CD4-positive, alpha-beta T cell (primary cell): ENCODE measurements at places on chromosomes 3 and 15.

GRCh38 chr3:8993331-8993730 lies 30.1 kb upstream of the RAD18 start:
- no peak for DNase-seq

- no peak for DNase-seq
These were observed 195.9 kb downstream of the SLCO3A1 start for GRCh38 chr15:92049290-92049989.

DNA sequence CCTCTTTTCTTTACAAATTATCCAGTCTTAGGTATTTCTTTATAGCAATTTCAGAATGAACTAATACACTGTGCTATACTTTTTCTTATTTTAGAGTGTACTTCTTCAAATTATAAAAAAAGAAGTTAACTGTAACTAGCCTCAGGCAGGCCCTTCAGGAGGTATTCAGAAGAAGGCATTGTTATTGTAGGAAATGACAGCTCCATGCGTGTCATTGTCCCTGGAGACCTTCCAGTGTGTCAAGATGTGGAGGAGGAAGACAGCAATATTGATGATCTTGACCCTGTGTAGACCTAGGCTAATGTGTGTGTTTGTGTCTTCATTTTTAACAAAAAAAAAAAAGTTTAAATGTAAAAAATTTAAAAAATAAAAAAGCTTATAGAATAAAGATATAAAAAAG lies 55.5 kb downstream of the IL12A start:
- no peak for DNase-seq

- no peak for DNase-seq
These were observed 82.7 kb upstream of the NR2F2 start for GRCh38 chr15:96247621-96248305.
